NCI-H510A (cell line): ENCODE measurements at places on chromosomes 12 and 14.

DNA sequence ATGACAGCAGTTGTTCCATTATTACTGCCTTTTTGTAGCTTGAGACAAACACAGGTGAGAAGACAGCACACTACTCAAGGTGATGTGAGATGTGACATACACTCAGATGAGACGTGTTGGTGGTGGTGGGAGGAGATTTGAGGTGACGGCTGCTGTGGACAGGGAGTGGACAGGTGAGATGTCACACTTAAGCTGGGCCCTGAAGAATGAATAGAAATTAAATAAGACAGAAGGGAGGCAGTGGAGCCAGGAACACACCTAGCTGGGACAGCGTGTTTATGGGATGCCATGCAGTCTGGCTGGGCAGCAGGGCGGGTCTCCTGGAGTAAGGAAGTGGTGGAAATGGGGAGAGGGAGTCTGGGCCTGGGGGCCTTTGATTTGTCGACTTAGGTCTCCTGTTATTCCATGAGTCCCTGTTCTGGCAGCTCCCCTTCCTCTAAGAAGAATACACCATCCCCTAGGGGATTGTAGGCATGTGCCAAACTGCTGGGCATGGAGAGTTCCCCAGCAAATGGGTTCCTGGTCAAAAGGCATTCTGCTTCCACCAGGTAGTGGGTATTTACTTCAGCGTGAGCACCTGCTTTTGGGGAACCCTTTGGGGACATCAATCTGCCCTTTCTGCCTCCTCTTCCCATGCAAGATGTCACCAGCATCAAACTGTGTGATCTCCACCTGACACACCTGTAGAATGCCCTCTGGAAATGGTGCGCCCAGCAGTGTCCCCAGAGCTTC is 71.2 kb upstream of the ESRRB start:
- DNase-seq: no peak

GRCh38 chr12:52559979-52560378 is 7.0 kb upstream of the KRT71 start:
- no peak for DNase-seq

GRCh38 chr12:107732365-107732764 is 28.6 kb downstream of the PRDM4 start:
- no peak for DNase-seq

GRCh38 chr12:69022674-69023073 is 89.7 kb upstream of the CPM start:
- no peak for DNase-seq

GRCh38 chr12:81270385-81270784 is 192.5 kb downstream of the ACSS3 start:
- no peak for DNase-seq

GRCh38 chr14:88270776-88271175 is 52.3 kb downstream of the KCNK10 start:
- DNase-seq: no peak

GRCh38 chr12:19916974-19917373 is 451.4 kb upstream of the PDE3A start:
- DNase-seq: peak; percentile 15

GRCh38 chr12:59929110-59929509 is 333.3 kb downstream of the SLC16A7 start:
- no peak for DNase-seq

GRCh38 chr14:103623883-103624482 is 5.0 kb upstream of the KLC1 start:
- DNase-seq: no peak

DNA sequence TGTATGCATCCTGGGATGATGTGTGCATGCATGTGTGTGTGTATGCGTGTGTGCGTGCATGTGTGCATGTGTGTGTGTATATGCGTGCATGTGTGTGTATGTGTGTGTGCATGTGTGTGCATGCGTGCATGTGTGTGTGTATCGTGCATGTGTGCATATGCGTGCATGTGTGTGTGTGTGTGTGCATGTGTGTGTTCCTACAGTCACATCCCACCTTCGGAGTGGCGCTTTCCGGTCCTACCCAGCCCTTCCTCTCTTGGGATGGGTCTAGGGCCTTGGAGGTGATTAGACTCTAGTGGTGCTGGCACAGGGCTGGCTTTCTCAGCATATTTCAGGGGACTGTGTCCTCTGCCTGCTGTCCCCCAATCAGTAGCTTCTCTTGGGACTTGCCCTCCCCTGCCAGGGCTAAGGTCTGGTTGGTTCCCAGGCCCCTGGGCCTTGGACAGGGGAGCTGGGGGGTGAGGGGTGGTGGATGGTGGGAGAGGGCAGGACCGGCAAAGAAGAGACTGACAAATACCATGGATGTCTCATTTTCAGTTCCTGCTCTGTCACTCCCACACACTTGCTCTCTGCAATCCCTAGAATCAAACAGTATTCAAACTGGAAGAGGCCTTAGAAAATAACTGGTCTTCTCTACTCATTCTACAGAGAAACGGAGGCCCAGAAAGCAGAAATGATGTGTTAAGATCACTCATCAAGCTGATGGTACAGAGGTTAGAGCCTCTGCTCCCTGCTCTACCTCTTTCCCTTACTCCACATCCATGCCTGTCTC is 21.9 kb upstream of the FAIM2 start:
- DNase-seq: no peak

- no peak for DNase-seq
Observed at GRCh38 chr12:46271863-46272262, 3.0 kb upstream of the SLC38A1 start.

- DNase-seq: no peak
Observed at GRCh38 chr12:118851891-118852290, 129.4 kb upstream of the SRRM4 start.

DNA sequence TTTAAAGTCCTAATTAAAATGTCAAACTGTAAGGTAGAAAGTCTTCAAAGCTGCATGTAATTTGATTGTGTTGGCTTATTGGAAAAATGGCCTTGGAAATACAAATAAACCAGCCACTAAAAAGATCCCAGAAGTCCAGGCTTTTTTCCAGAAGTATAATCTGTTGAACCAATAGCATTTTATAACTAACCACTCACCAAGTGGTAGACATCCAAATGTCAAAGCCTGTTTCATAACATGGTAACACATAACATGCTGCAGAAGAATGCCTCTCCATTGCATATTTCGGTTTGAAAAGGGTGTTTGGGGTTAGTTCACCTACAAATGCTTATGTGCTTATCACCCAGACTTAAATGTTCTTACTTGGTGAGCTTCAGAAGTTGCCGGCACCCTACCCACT is 183.7 kb upstream of the DIO2 start:
- DNase-seq: no peak
